ENCODE measurements at places on chromosomes 16 and 17.
A peak's percentile ranks its signal among the peaks of the same experiment; 100 is the strongest.

DNA sequence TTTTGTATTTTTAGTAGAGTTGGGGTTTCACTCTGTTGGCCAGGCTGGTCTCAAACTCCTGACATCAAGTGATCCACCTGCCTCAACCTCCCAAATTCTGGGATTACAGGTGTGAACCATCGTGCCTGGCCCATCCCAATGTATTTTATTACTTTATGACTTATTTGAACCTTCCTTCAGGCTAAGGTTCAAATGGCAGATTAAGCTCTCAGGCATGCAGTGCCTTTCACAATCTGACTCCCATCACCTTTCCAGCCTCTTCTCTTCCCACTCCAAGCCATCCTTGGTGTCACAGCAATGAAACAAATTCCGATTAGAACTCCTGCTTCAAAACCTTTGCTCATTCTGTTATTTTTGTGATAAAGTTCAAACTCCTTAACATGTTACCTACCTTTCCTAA, 26.6 kb upstream of the YPEL2 start:
- DNase-seq: no peak

- DNase-seq: no peak
Observed at GRCh38 chr17:70096861-70097260, 21.8 kb downstream of the KCNJ16 start.

GRCh38 chr16:23105309-23105708, 43.9 kb downstream of the USP31 start:
- no peak for DNase-seq

DNA sequence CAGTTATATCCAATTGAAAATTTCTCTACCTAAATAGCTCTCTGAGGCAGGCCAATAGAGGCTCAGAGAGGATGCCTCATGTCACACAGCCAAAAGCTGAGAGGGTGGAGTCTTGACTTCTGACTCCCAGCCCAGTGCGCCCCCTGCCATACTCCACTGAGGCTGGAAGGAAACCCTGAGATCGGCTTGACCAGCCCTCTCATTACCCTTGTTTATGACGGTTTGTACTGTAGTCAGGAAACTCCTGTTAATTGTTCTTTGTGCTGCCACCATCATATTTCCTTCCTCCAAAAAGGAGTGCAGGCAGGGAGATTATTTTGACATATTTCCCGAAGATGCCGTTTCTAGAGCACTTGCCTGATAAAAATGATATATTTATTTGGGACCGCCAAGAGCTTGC, 107.9 kb downstream of the AIPL1 start:
- DNase-seq: no peak

DNA sequence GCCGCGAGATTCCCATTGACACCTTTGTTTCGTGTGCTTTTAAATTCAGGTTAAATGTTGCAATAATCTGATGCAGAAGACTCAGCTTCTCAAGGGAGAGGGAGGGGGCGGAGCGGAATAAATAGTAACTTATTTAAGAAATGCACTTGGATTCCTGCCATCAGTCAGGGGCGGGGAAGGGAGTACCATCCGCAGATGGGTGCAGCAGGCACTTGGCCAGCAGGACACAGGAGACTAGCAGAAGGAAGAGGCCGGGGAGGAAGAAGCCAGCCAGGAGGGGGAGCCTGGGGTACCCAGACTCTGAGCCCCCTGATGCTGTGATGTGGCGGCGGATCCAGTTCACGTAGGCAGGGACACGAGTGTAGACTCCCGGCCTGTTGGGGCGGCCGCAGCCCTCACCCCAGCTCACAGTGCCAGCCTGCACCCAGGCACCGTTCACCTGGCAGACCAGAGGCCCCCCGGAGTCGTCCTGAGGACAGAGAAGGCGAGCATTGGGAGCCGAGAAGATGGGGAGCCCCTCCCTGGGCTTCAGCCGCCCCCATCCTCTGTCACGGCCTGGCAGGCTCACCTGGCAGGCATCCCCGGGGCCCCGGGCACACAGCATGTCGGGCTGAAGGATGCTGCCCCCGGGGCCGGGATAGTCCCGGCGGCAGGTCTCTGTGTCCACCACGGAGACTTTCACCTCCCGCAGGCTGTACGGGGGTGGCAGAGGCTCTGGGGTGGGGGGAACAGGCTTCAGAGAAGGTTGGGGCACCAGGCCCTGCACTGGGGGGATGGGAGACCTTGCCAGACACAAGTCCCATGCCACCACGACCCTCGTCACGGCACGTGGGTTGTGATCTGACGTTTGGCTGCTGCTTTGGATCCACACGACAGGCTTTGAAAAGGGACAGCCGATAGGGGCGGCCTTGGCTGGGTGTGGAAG, 3.2 kb downstream of the TPSG1 start:
- no peak for DNase-seq

DNA sequence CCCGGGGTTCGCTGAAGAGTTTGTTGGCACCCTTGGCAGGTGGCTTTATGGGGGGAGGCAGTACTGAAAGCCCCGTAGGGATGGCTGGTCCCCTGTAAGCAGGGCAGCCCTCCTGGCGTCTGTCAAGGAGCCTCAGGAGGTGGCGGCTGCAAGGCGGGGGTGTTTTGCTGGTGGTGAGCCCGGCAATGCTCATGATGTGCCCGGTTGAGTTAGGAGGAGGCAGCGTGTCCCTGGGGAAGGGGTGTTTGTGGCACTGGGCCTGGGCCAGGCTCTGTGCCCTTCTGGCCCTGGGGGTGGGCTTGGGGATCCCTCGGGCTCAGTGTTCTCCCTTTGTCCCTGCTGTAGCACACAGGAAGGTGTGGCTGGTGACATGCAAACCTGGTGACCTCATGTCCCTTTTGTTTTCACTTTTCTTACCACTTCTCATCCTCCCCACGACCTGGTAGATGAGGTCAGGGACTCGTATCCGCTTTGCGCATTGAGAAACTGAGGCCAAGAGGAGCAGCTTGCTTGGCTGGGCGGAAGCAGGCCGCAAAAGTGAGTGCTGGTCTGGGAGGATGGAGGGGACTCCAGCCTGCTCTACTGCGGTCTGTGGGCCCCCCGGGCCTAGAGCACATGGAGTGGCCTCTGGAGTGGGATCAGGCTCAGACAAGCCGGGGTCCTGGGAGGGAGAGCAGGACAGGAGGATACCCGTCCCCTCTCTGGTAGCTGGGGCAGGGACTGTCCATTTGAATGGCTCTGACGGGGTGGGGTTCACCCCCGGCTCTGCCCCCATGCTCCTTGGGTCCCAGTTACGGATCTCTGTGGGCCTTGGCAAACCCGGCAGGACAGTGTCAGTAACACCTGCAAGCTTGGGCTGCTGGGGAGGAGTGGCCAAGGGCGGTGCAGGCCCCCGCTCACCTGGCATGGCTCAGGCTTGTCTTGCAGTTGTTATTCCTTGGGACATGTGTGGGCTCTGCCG, 2.2 kb downstream of the SNN start:
- DNase-seq: no peak

DNA sequence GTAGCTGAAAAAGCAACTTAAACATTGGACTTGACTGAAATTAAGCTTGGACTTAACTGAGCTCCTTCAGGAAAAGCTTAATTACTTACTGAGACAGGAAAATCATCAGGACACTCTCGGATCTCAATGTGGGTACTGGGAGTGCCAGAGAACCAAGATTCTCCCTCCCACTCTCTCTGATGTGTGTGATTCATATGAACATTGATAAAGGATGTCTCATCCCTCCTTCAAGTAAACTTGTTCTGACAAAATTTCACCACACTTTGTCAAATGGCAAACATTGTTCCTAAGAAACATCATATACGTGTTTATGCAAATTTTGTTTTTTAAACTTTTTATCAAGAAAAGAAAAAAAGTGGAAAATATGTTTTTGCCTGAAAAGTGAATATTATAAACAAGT, 4.1 kb upstream of the SLFN5 start:
- no peak for DNase-seq

DNA sequence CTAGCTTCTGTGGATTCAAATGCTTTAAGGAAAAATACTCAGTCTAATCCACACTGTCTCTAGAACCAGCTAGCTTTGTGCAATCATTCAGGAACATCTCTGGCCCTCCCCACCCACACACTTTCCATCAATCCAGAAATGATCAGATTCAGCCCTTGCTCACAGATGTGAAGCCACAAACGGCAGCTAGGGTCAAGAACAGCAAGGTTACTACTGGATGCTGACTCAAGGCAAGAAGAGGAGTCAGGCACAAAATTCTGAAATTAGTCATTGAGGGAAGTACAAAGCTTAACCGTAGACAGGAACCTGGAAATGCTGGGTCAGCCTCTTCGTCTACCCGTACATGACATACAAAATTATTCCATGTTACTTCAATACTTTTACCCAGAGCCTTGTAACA, 174.6 kb downstream of the CDH13 start:
- DNase-seq: no peak

DNA sequence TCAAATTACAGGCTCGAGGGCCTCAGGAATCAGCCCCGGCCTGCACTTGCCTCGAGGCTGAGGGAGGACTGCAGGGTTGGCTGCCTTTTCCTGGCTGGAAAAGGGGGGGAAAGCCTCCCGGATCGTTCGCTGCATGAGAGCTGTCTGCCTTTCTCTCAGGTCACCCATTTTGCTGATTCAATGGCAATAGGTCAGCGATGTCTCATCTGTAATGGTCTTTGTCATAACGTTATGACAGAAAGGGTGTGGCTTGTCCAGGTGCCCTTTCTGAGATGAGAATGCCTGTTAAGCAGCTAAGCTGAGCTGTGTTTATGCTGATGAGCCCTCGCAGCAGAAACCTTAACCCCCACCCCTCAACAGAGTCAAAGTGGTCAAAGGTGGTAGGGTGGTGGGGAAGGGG, 81.8 kb downstream of the AKAP1 start:
- no peak for DNase-seq

GRCh38 chr17:43813386-43813785, 19.6 kb downstream of the MPP3 start:
- DNase-seq: no peak

GRCh38 chr16:3874242-3874641, 6.3 kb downstream of the CREBBP start:
- no peak for DNase-seq

DNA sequence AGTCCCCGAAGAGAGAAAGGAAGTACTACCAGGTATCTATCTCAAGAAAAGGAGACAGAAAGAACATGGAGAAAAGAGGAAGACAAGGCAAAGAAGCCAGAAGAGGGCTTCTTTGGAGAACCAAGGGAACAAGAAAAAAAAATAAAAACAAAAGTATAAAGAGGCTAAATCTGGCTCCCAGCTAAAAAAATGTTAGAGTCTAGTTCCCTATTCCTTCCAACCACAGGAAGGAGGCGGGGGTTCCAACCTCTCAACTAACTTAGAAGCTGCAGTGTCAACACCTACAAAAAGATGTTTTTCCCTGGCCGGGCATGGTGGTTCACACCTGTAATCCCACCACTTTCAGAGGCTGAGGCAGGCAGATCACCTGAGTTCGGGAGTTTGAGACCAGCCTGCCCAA, 13.4 kb downstream of the UTP6 start:
- DNase-seq: peak; percentile 7

- DNase-seq: no peak
Observed at GRCh38 chr17:63610854-63611253, 10.2 kb downstream of the TACO1 start.

- DNase-seq: peak; percentile 96
Observed at GRCh38 chr17:7889166-7889955, 772 bp downstream of the CHD3 start.

DNA sequence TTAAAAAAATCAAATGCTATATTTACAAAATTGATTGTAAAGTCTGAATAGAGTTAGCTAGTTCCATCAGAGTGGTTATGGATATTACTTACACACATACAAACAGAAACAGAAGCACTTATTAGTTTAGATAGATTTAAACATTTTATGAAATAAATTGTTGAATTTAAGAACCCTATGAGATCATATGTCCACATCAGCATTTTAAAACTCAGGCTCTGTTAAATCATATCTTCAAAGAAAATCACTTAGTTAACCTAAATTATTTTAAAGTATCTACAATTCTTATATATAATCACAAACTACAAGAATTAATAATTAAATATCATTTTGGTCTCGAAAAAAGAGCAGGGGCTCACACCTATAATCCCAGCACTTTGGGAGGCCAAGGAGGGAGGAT, 42.5 kb downstream of the HELZ start:
- DNase-seq: no peak

DNA sequence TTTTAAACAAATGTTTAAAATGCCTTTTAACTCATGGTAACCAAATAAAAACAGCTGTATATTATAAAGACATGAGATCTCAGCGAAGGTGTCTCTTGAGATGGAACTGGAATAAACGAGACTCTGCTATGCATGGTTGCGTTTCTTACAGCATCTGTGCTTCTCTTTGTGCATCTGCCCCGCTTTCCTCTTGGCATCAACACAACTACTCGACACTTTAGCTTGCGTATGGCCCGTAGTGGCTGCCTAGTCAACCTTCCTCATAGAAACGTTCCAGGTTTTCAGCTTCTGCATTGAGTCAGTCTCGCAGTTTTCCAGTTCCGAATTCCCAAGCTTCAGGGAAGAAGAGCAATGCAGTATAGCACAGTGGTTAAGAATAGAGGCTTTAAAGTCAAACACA, 214.9 kb downstream of the CEP112 start:
- no peak for DNase-seq

GRCh38 chr17:50865060-50865867, 890 bp downstream of the TOB1 start:
- no peak for DNase-seq

GRCh38 chr16:20660325-20660724, 37.2 kb downstream of the ACSM1 start:
- DNase-seq: no peak

- DNase-seq: no peak
Observed at GRCh38 chr17:74340470-74341023, 14.5 kb downstream of the KIF19 start.

GRCh38 chr16:8866884-8867215, 2.0 kb downstream of the CARHSP1 start:
- no peak for DNase-seq

DNA sequence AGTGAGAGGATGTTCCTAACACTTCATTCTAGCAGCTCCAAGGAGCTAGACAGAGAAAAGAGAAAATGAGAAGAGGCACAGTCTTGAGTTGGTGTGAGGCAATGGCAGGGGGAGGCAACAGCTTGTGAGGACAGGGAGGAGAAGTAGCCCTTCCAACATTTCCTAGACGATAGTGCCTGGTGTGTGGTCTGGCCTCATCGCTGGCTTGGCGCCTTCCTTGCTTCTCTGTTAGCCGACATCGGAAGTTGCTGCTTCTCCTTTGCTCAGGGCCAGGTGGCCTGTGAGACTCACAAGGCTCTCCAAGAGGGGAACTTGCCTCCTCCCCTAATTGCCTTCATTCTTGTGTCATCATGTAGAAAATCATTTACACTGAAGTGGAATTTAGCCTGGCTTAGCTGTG, 208.7 kb downstream of the MAP2K4 start:
- DNase-seq: no peak

GRCh38 chr17:50798424-50799288, 31.3 kb upstream of the ANKRD40CL start:
- DNase-seq: no peak

- no peak for DNase-seq
Observed at GRCh38 chr16:7246578-7246977, 86.1 kb upstream of the RBFOX1 start.

All from tibial nerve (tissue), 4 donors.